MCF 10A (cell line): ENCODE measurements at places on chromosomes 7 and 10. TPM values are rescaled to one million over a fixed set of nuclear protein-coding genes. Genes with fewer than 3 reads are reported as not detected.

Gene TPK1
- total RNA-seq = 8.8 TPM in 2 replicates

Gene GPR22
- not detected in 2 replicates for total RNA-seq

Gene ENTPD7
- 18.3 and 29.0 TPM in 2 replicates for total RNA-seq

Gene ERVW-1
- total RNA-seq = not detected in 2 replicates

Gene CCL24
- not detected in 2 replicates for total RNA-seq

Gene KCP
- 0.42 and 0.68 TPM in 2 replicates for total RNA-seq

GRCh38 chr10:101380353-101381017 is 26.5 kb downstream of the BTRC start:
- H3K4me1 ChIP-seq = peaks cover 5% of the 10 kb centered on the region
- peaks cover 6% of the 10 kb centered on the region for H3K36me3 ChIP-seq
- no peaks in the 10 kb centered on the region for H3K27me3 ChIP-seq
- H3K27ac ChIP-seq = no peak overlapping the region

GRCh38 chr10:126939706-126940105 is 34.5 kb downstream of the DOCK1 start:
- peaks cover 7% of the 10 kb centered on the region for H3K4me1 ChIP-seq
- H3K36me3 ChIP-seq = no peaks in the 10 kb centered on the region
- DNase-seq = no peak
- no peak overlapping the region for H3K27ac ChIP-seq
- H3K4me3 ChIP-seq = no peak overlapping the region
- H3K27me3 ChIP-seq = no peaks in the 10 kb centered on the region

DNA sequence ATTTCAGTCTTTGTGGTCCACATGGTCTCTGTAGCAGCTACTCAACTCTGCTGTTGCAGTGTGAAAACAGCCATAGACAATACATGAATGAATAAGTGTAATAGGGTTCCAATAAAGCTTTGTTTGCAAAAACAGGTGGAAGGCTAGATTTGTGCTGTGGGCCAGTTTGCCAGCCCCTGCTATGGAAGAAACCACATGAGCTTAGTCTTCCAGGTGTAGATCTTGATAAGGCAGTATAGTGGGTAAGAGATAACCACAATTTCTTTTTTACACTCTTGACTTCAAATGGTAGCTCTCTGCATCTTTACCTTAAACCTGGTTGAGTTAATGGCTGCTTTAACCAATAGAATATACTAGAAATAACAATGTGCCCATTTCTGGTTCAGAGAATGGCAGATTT is 135.0 kb upstream of the PALS2 start:
- H3K4me3 ChIP-seq = no peak overlapping the region
- DNase-seq = no peak
- no peaks in the 10 kb centered on the region for H3K27me3 ChIP-seq
- H3K4me1 ChIP-seq = peaks cover 6% of the 10 kb centered on the region
- H3K27ac ChIP-seq = no peak overlapping the region

DNA sequence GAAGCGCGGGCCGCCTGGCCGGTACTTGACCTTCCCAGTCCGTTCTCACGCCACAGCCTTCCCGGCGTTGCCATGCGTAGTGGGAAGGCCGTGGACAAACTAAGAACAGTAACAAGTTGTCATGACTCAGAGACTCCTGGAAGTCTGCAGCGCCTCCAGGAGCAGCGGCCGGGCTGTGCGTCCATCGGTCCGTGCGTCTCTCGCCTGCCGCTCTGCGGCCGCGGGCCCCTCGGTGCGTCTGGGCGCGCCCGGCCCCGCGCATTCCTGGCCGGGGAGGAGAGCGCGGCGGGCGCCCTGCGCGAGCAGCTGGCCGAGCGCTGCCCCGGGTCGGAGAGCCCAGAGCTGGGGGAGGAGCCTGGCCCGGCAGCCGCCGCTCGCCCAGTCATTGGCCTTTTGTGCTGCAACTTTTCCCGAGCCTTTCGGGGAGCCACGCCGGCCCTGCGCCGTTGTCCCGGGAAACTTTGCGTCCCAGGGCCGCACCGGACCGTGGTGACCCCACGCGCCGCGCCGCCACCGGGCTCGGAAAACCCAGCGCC is 123.7 kb downstream of the TACC2 start:
- H3K4me1 ChIP-seq = peaks cover 32% of the 10 kb centered on the region
- H3K4me3 ChIP-seq = peak overlapping the region; percentile 85
- H3K27me3 ChIP-seq = no peaks in the 10 kb centered on the region
- peaks cover 8% of the 10 kb centered on the region for H3K36me3 ChIP-seq

- no peaks in the 10 kb centered on the region for H3K36me3 ChIP-seq
- no peaks in the 10 kb centered on the region for H3K27me3 ChIP-seq
- H3K4me1 ChIP-seq = peaks cover 12% of the 10 kb centered on the region
- H3K4me3 ChIP-seq = no peak overlapping the region
- DNase-seq = peak; percentile 71
- peak overlapping the region; percentile 78 for H3K27ac ChIP-seq
These were observed 667.2 kb downstream of the GATA3 start for GRCh38 chr10:8721650-8722049.

DNA sequence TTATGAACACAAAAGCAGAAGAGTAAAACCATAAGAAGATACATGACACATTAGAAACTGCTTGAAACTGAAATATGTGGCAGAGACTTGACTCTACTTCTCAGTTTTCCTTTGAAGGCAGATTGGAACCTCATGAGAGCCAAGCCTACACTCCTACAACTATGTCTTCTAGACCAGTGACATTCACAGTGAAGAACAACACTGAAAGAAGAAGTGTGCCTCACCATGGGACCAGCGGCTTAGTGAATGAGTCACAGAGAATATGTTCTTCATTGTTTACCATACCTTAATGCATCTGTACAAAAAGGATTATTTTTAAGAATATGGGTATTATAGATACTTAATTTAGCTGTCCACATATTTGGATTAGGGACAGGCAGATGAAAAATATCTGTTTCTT is 248.3 kb downstream of the CDC14C start:
- no peak for DNase-seq
- no peak overlapping the region for H3K27ac ChIP-seq
- H3K27me3 ChIP-seq = peaks cover 49% of the 10 kb centered on the region
- H3K4me3 ChIP-seq = no peak overlapping the region
- no peaks in the 10 kb centered on the region for H3K36me3 ChIP-seq
- H3K4me1 ChIP-seq = no peaks in the 10 kb centered on the region

GRCh38 chr7:142153400-142153799 is 41.9 kb downstream of the MGAM2 start:
- H3K36me3 ChIP-seq = no peaks in the 10 kb centered on the region
- H3K27ac ChIP-seq = no peak overlapping the region
- H3K4me1 ChIP-seq = no peaks in the 10 kb centered on the region
- no peaks in the 10 kb centered on the region for H3K27me3 ChIP-seq

DNA sequence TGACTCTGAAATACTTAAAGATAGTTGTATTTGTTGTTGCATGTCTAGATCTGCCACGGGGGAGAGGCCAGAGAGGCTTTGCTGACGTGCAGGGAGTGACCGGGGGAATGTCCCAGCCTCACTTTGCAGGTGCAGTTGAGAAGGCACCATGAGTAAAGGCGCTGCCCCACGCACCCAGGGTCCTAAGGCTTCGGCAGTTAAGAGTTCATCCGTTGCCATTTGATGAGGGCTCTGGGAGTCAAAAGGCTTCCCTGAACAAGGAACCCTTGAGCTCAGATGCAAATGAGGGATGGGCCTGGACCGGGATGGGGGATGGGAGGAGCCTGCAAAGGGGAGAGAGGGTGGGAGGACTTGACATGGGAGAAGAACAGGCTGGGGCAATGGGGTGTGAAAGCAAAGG is 20.4 kb downstream of the PPP2R2D start:
- DNase-seq = no peak
- peak overlapping the region; percentile 79 for H3K27ac ChIP-seq
- H3K27me3 ChIP-seq = no peaks in the 10 kb centered on the region
- H3K4me1 ChIP-seq = peaks cover 42% of the 10 kb centered on the region
- no peak overlapping the region for H3K4me3 ChIP-seq

GRCh38 chr7:91852263-91852741 is 28.2 kb downstream of the MTERF1 start:
- peak; percentile 63 for DNase-seq
- no peaks in the 10 kb centered on the region for H3K36me3 ChIP-seq
- H3K4me1 ChIP-seq = peaks cover 26% of the 10 kb centered on the region
- H3K27ac ChIP-seq = no peak overlapping the region
- no peaks in the 10 kb centered on the region for H3K27me3 ChIP-seq

GRCh38 chr10:6464862-6465430 is 115.1 kb downstream of the PRKCQ start:
- no peaks in the 10 kb centered on the region for H3K36me3 ChIP-seq
- H3K4me1 ChIP-seq = no peaks in the 10 kb centered on the region
- DNase-seq = no peak
- H3K27me3 ChIP-seq = no peaks in the 10 kb centered on the region
- no peak overlapping the region for H3K4me3 ChIP-seq
- no peak overlapping the region for H3K27ac ChIP-seq

- H3K4me1 ChIP-seq = no peaks in the 10 kb centered on the region
- no peaks in the 10 kb centered on the region for H3K36me3 ChIP-seq
- H3K4me3 ChIP-seq = no peak overlapping the region
- H3K27me3 ChIP-seq = peaks cover 84% of the 10 kb centered on the region
- DNase-seq = no peak
- H3K27ac ChIP-seq = no peak overlapping the region
These were observed 26.0 kb upstream of the PCBD1 start for GRCh38 chr10:70914316-70914864.

- peaks cover under 1% of the 10 kb centered on the region for H3K36me3 ChIP-seq
- H3K4me3 ChIP-seq = no peak overlapping the region
- no peak overlapping the region for H3K27ac ChIP-seq
- no peaks in the 10 kb centered on the region for H3K4me1 ChIP-seq
These were observed 13.2 kb upstream of the GDF10 start for GRCh38 chr10:47286591-47287315.

DNA sequence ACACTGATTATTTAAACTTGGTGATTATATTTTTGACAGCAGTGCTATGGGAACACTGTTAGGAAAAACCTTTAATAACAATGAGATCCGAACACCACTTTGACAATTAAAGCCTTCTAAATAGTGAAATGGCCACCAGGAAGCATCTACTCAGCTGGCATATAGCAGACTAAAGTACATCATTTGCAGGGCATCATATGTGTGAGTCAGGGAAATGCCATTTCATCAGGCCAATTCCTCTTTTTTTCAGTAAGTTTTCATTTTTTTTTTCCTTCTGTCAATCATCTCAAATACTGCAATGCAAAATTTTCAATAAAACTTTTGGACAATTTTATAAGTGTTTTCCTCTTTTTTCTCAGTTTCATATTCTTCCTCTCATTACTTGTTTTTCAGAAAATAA is 521.4 kb upstream of the SEMA3D start:
- no peak overlapping the region for H3K4me3 ChIP-seq
- no peaks in the 10 kb centered on the region for H3K27me3 ChIP-seq
- H3K27ac ChIP-seq = no peak overlapping the region
- no peaks in the 10 kb centered on the region for H3K4me1 ChIP-seq

GRCh38 chr10:120735773-120736371 is 115.3 kb upstream of the WDR11 start:
- H3K4me1 ChIP-seq = peaks cover 13% of the 10 kb centered on the region
- no peaks in the 10 kb centered on the region for H3K36me3 ChIP-seq
- H3K27ac ChIP-seq = no peak overlapping the region

DNA sequence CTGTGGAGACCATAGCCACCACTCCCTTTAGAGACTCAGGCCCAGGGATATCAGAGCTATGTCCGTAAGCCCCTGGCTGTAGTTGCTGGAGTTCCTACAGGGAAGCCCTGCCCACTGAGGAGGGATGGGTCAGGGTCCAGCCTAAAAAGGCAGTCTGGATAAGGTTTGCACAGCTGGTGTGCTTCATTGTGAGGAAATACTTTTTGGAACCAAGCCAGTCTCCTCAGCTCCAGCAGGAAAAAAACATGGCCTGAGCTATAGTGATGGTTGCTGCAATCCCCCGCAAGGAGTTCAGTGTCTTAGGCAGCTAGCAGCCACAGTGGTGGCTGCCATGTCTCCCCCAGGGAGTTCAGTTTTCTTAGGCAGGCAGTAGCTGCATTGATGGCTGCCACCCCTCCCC is 52.6 kb upstream of the CYP2C8 start:
- no peaks in the 10 kb centered on the region for H3K36me3 ChIP-seq
- H3K4me3 ChIP-seq = no peak overlapping the region
- no peaks in the 10 kb centered on the region for H3K4me1 ChIP-seq
- H3K27ac ChIP-seq = no peak overlapping the region
- peak; percentile 18 for DNase-seq
